ENCODE measurements at places on chromosomes 2 and 18. TPM values are rescaled to one million over a fixed set of nuclear protein-coding genes. Genes with fewer than 3 reads are reported as not detected.

Gene CRYGC
- not detected for total RNA-seq

DNA sequence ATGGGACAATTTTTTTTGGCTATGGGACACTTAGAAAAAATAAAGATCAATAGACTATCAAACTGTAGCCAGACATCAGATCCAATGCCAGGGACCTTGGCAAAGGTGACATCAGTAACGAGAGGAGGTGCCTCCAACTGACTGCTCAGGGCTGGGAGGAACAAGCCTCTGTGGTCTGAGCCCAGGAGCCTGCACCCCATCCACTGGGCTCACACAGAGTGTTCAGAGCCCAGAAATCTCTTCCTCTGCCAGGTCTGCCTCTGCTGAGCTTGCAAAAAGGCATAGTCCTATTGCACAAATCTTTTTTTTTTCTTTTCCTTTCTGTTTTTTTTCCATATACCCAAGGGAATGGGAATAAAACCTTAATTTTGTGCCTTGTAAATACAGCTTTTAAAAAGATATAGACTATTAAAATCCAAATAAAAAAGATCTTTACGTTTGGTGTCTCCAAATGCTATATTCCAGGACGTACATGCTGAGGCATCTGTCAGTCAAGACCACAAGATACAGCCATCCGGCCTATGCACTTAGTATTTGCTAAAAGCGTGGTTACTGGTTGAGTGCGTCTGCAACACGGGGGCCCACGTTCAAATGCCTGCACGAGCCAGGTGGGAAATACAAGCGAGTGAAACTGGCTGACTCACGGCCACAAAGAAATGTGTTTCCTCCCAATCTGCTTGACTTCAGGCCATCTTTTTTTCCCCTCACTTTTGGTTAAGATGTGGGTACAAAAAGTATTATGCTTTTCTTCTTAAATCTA, 7.8 kb upstream of the ARHGAP25 start:
- no peaks in the 10 kb centered on the region for H3K36me3 ChIP-seq
- DNase-seq, result no peak
- peaks cover 4% of the 10 kb centered on the region for H3K27me3 ChIP-seq
- H3K27ac ChIP-seq, result no peak overlapping the region
- no peak overlapping the region for H3K4me3 ChIP-seq

DNA sequence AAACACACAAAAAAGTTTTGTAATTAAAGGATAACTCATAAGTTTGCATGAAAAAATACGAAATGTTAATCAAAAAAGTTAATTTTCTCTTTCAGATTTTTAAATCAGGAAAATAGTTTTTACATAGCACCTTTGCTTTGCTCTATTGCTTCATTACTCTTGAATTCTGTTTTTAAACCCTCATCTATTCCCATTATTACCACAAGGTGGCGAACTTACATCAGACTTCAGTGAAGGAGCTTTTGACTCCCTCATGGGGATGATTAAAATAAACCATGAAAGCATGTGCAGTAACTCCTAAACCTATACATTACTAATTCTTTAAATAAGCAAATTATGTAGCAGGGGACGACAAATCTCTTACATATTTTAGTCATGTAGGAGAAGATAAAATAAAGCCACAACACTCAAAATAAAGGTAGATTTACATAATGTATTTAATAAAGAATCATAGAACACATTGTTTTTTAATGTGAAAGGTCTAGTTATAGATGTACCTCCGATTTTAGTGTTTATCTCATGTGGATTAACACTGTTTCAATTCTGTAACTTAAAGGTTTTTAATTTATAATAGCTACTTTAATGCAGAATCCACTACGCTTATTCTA, 105.2 kb downstream of the NETO1 start:
- H3K36me3 ChIP-seq, result no peaks in the 10 kb centered on the region
- H3K4me1 ChIP-seq, result no peaks in the 10 kb centered on the region
- H3K4me3 ChIP-seq, result no peak overlapping the region
- peak; percentile 26 for DNase-seq
- no peak overlapping the region for H3K27ac ChIP-seq

GRCh38 chr2:148503516-148503915, 141.0 kb upstream of the EPC2 start:
- H3K4me1 ChIP-seq, result no peaks in the 10 kb centered on the region
- no peaks in the 10 kb centered on the region for H3K36me3 ChIP-seq
- no peak overlapping the region for H3K4me3 ChIP-seq

DNA sequence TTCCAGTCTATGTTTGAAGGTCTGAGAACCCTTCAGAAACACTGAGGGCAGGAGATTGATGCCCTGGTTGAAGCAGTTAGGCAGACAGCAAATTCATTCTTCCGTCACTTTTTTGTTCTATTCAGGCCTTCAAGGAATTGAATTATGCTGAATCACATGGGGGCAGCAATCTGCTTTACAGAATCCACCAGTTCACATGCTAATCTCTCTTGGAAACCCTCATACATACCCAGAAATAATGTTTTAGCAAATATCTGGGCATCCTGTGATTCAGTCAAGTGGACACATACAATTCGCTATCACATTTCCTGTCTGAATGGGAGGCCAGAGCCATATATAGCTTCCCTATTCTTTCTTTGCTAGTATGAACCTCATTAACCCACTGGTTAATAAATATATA, 301.4 kb upstream of the CNTNAP5 start:
- no peaks in the 10 kb centered on the region for H3K27me3 ChIP-seq
- H3K36me3 ChIP-seq, result no peaks in the 10 kb centered on the region
- no peaks in the 10 kb centered on the region for H3K4me1 ChIP-seq
- no peak overlapping the region for H3K27ac ChIP-seq

- H3K4me3 ChIP-seq, result peak overlapping the region; percentile 66
- H3K4me1 ChIP-seq, result peaks cover 23% of the 10 kb centered on the region
- H3K36me3 ChIP-seq, result no peaks in the 10 kb centered on the region
- peak; percentile 93 for DNase-seq
- H3K27ac ChIP-seq, result peak overlapping the region; percentile 91
Measured at GRCh38 chr2:235468978-235469655, 24.7 kb upstream of the AGAP1 start.

DNA sequence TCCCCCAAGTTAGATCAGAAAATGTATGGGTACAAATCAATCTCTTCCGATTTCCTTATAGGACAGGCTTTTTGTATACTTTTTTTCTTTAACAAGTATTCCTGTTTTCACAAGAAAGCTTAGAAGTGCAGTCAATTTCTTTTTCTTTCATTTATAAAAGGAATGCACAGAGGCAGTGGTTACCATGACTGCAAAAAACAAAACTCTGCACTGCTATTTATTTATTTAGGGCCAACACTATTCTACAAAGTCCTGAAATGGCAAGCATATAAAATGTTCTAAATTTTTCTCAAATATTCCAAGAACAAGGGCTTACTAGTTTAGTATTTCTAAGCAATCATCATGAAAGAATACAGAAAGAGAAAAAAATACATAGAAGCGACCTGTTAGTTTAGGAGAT, 22.2 kb downstream of the ATAD2B start:
- peak overlapping the region; percentile 40 for H3K27ac ChIP-seq
- H3K27me3 ChIP-seq, result no peaks in the 10 kb centered on the region
- DNase-seq, result no peak
- no peak overlapping the region for H3K4me3 ChIP-seq

DNA sequence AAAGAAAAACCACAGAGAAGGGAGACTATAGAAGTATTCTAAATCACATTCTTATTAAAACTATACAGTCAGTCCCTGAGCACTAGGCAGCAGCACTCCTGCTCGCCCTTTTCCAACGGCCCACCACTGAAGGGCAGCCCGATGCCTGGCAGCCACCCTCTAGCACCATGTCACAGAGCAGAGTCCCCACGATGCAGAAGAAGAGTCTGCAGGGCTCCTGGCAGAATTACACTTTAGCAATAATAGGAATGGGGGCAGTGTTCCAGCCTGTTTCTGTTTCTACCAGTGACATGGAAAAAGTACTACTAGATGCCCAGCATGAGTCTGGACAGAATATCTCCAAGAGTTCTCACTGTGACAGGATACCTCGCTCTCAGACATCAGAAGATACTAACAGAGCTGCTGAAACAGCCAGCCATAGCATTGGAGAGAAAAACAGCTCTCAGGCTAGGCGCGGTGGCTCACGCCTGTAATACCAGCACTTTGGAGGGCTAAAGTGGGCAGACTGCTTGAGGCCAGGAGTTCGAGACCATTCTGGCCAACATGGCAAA, 87.6 kb downstream of the C2orf74 start:
- H3K4me1 ChIP-seq, result peaks cover 10% of the 10 kb centered on the region
- no peak overlapping the region for H3K4me3 ChIP-seq
- no peaks in the 10 kb centered on the region for H3K27me3 ChIP-seq
- H3K36me3 ChIP-seq, result peaks cover 29% of the 10 kb centered on the region

- DNase-seq, result peak; percentile 49
- no peaks in the 10 kb centered on the region for H3K27me3 ChIP-seq
- no peak overlapping the region for H3K4me3 ChIP-seq
- H3K27ac ChIP-seq, result no peak overlapping the region
- H3K36me3 ChIP-seq, result no peaks in the 10 kb centered on the region
- H3K4me1 ChIP-seq, result peaks cover 18% of the 10 kb centered on the region
Measured at GRCh38 chr2:182894174-182894573, 27.7 kb upstream of the FRZB start.

DNA sequence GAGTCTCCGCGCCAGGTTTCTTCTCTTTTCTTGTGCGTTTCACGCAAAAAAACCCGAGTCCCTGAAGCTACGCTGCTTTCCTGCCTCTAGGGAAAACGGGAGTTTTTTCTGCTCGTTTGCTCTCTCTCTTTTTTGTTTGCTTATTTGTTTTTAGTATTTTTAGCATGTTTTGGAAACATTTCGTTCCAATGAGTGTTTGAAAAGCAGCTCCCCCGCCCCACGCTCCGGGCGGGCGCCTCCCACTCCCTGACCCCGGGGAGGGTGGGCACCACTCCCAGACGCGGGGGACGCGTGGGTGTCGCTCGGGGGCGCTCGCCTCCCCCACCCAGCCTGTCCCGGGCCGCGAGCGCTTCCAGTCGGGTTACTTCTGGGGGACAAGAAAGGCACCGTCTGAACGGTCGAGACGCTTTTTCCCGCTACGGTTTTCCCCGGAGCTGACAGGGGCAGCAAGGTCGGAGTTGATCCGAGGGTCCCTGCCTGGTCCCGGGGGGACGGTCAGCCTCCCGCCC, 446 bp upstream of the EFHD1 start:
- H3K27me3 ChIP-seq, result peaks cover 59% of the 10 kb centered on the region
- H3K4me1 ChIP-seq, result peaks cover 11% of the 10 kb centered on the region
- DNase-seq, result peak; percentile 52
- H3K36me3 ChIP-seq, result no peaks in the 10 kb centered on the region

Measured in osteoblast (primary cell).